ENCODE measurements at places on chromosomes 3 and 15.

DNA sequence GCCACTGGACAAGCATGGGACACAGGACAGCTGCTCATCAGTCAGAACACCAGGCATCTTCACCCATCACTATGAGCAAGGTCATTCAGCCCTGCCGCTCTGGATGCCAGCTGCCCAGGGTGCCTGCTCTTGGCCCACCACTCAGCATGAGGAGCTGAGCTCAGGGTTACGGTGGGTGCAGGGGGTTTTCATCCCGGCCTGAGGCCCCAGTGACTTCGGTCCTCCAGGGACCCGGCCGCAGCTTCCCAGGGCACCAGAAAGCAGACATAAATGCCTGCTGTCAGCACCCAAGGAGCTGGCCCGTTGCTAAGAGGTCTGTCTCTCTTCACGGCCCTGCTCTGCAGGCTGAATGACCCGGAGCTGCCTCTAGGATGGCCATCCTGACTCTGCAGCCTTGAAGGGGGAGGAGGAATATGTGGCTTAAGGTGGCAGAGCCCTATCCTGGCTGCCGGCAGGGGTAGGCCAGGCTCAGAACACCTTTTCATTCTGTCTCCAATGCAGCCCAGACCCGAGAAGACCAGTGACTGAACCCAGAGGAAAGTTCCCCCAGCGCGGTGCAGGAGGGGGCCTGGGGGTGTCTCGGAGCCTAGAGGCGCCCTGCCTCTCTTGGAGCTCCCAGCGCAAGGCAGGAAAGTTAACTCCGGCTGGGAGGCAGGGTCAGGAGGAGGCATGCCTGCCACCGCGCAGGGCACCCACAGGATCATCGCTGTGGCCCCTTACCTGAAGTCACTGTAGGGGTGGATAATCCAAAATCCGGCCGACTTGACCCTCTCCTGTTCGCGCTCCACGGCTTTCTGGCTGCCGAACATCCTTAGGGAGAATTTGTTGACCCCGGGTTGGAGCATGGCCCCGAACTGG lies 1.8 kb downstream of the HCN4 start:
- H3K36me3 ChIP-seq = no peaks in the 10 kb centered on the region
- no peak overlapping the region for H3K4me3 ChIP-seq
- peaks cover 92% of the 10 kb centered on the region for H3K27me3 ChIP-seq
- H3K4me1 ChIP-seq = peaks cover 5% of the 10 kb centered on the region
- no peak for DNase-seq
- no peak overlapping the region for H3K27ac ChIP-seq

- H3K27ac ChIP-seq = no peak overlapping the region
- no peaks in the 10 kb centered on the region for H3K4me1 ChIP-seq
- H3K4me3 ChIP-seq = no peak overlapping the region
- H3K27me3 ChIP-seq = no peaks in the 10 kb centered on the region
- DNase-seq = no peak
Observed at GRCh38 chr3:58285334-58285733, 20.7 kb upstream of the RPP14 start.

DNA sequence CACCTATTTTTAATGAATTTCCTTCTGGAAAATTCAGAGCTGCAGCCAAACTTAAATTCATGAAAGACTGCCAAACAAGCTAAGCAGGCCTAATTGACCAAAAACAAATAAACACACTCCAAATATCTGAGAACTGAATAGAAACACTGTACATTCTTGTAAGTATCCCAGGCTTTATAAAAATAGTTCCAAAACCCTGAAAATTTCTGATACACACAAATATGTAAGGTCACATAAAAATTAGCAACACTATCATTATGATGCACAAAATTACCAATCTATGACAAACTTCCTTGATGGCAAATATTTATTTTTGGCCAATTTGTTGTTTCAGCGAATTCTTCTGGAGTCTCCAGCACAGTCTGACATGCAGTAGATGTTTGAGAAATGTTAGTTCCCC lies 117.9 kb upstream of the UBE2E2 start:
- H3K27ac ChIP-seq = no peak overlapping the region
- no peaks in the 10 kb centered on the region for H3K27me3 ChIP-seq
- H3K36me3 ChIP-seq = no peaks in the 10 kb centered on the region
- no peak overlapping the region for H3K4me3 ChIP-seq

DNA sequence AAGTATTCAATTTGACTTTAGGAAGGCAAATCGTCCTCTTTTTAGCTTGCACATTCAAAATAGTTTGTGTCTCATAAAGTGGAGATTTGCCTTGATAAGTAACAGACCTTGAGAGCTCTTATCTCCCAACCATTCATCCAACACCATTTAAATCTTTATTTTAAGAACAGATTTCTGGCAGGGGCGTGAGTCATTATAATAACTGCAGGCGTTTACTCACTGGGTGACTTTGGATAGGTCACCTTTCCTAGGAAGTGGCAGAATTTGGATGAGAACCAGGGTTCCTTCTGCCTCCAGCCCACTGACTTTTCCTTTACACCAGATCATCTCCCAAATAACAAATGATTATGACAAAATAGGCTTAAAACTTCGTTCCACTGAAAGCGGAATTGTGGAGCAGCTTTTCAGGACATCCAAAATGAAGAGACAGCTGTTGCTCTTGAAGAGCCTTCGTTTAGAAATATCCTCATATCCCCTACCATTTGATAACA lies 5.0 kb downstream of the LMCD1 start:
- H3K27me3 ChIP-seq = no peaks in the 10 kb centered on the region
- DNase-seq = no peak

DNA sequence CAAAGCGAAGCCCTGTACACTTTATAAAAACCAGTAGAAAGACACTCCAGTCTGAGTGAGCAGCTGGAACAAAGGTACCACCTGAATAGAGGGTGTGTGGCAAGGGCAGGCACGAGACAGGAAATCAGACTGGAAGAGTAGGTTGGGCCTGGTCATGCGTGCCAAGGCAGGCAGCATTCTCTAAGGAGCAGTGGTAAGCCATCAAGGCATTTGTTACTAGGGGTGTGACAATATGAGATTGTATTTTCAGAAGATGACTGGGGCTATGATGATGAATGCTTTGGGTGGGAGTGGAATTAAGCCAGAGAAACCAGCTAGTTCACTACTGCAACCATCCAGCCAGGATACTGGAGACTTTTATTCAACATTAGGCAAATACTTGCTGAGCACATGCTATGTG lies 5.0 kb downstream of the JMJD7 start:
- H3K27ac ChIP-seq = no peak overlapping the region
- DNase-seq = peak; percentile 26
- H3K4me3 ChIP-seq = no peak overlapping the region
- no peaks in the 10 kb centered on the region for H3K27me3 ChIP-seq
- H3K4me1 ChIP-seq = peaks cover 6% of the 10 kb centered on the region

GRCh38 chr3:160556141-160556540 lies 9.2 kb downstream of the KPNA4 start:
- no peaks in the 10 kb centered on the region for H3K36me3 ChIP-seq
- no peak for DNase-seq
- no peak overlapping the region for H3K27ac ChIP-seq
- H3K27me3 ChIP-seq = no peaks in the 10 kb centered on the region
- no peak overlapping the region for H3K4me3 ChIP-seq

DNA sequence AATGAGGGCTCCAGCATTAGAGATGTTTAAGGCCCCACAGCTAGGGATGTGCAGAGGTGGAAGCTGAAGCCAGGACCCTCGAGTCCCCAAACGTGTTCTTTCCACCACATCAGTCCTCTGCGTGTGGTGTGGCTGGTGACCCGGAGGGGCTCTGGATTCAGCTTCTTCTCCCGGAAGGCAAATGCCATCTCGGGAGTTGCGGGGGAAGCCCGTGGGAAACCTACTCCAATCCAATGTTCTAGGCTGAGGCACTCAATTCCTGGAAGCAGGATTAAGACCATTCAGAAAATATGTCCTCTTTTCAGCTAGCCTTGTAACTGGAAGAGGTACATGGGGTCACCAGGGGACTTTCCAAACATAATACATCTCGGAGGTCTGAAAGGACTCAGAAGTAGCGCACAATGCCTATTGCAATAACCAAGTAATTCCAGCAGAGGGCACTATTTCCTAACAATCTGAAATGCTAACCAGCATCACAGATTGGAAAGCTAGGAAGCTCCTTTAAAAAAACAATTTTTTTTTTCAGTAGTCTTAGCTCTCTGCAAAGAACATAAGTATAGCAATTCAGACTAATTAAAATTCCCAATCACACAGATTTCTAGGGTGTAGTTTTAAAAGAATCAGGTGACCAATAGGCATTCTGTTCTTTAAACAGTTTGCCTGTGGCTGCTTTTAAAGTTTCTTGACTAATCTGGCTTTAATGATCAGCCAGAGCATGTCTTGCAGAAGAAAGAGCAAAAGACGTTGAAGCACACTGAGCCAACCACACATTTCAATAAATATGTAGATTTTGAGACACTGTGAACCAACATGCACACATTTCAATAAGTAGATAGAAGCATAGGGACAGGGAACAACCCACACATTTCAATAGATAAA lies 36.1 kb downstream of the BNC1 start:
- peaks cover 26% of the 10 kb centered on the region for H3K27me3 ChIP-seq
- H3K4me1 ChIP-seq = no peaks in the 10 kb centered on the region
- no peaks in the 10 kb centered on the region for H3K36me3 ChIP-seq

DNA sequence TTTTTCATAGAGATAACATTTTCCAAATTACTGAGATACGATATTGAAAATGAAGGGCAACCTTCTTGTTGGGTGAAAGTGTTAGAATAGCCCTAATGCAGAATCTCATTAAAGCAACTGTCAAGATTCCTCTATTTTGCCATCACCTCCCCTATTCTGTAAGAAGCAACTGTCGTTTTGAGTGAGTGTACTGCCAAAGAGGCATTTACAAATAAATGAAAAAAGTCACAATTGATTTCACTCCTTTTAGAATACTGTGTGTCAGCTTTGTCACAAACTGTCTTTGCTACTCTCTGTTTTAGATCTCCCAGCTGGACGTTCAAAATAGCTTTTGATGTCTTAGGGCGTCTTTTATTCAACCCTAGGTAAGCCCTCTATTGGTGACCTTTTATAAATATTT lies 322.8 kb upstream of the NAALADL2 start:
- no peak for DNase-seq
- no peaks in the 10 kb centered on the region for H3K27me3 ChIP-seq
- H3K4me3 ChIP-seq = no peak overlapping the region
- no peaks in the 10 kb centered on the region for H3K36me3 ChIP-seq
- H3K4me1 ChIP-seq = no peaks in the 10 kb centered on the region

DNA sequence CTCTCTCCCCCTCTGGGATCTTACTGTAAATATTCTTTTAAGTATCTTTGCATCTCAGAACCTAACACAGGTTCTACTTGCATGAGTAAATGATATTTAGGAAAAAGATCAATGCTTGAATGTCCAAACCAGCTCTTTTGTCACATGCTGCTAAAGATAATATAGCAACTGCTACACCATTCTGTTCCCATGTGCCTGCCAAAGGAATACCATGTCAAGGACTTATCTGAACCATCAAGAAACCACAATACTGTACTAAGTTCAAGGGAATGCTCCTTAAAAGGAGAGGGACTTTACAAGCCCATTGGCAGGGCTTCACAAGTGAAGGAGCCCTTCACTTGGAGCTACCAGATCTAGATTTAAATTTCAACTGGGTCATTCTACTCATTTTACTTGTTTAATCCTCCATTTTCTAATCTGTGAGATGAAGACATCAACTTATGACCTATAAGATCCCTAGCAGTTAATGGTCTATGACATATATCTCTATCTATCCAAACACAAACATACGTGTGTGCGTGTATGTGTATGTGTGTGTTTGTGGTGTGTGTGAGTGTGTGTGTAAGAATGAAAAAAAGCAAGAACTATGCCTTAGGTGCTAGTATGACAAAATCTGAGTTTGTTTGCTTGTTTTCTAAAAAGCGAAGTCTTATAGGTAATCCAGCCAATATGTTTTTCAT lies 13.0 kb upstream of the SEC62 start:
- H3K36me3 ChIP-seq = no peaks in the 10 kb centered on the region
- no peaks in the 10 kb centered on the region for H3K27me3 ChIP-seq
- H3K27ac ChIP-seq = no peak overlapping the region
- no peak for DNase-seq

DNA sequence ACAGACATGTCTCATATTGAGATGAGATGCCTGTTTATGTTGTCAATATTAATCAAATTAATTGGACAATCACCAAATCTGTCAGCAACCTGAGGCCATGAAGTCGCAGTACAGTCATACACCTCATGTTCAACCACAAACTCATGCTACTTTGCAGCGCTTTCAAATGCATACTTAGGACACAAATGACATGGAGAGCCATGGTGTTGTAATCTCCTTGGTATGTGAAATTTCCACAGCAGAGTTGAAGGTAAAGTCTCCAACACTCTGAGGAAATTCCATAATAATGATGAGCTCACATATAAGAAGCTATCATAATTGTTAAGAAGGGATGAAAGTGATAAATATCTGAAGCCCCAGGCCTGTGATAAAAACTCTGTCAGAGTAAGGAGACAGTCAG lies 873.9 kb downstream of the MCTP2 start:
- DNase-seq = no peak
- H3K36me3 ChIP-seq = no peaks in the 10 kb centered on the region
- H3K27me3 ChIP-seq = no peaks in the 10 kb centered on the region
- H3K27ac ChIP-seq = no peak overlapping the region
- H3K4me3 ChIP-seq = no peak overlapping the region

DNA sequence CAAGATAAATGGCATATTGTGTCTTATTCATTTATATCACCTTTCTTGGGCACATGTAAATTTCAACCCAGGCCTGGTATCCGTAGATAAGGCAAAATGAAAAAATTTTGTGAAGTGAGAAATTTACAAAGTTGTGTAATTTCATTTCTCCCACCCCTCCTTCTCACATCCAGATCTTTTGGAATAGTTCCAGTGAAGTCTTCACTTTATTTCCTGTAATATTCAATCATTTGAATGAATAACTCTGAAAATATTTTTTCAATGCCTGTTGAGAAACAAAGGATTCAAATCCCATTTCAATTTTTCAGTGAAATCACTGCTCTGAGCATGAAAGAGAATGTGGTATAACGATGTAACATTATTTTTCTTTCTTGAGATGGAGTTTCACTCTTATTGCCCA lies 53.4 kb downstream of the BTLA start:
- no peaks in the 10 kb centered on the region for H3K4me1 ChIP-seq
- no peak for DNase-seq
- no peaks in the 10 kb centered on the region for H3K27me3 ChIP-seq
- no peaks in the 10 kb centered on the region for H3K36me3 ChIP-seq

DNA sequence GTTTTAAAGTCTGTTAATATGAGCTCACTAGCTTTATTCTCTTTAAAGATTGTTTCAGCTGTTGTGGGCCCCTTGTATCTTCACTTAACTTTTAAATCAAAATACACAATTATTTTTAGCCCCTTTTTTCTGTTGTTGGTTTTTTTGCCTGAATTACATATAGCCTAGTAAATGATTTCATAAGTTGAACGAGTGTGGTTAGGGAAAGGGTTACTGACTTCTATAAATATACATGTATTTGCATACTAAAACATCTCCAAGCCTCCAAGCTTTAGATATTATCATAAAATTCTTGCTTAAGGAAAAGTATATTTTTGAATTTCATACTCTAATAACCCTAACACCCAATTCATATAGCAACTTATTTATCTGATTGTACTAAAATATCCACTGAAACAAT lies 73.2 kb upstream of the ARL6 start:
- DNase-seq = no peak
- H3K4me3 ChIP-seq = no peak overlapping the region
- H3K27me3 ChIP-seq = no peaks in the 10 kb centered on the region
- no peaks in the 10 kb centered on the region for H3K4me1 ChIP-seq
- H3K36me3 ChIP-seq = no peaks in the 10 kb centered on the region

- DNase-seq = no peak
- H3K27me3 ChIP-seq = no peaks in the 10 kb centered on the region
- H3K4me1 ChIP-seq = peaks cover 55% of the 10 kb centered on the region
- no peak overlapping the region for H3K4me3 ChIP-seq
- H3K27ac ChIP-seq = no peak overlapping the region
Observed at GRCh38 chr3:32495085-32495484, 7.6 kb downstream of the CMTM6 start.

- H3K4me1 ChIP-seq = peaks cover 3% of the 10 kb centered on the region
- H3K27ac ChIP-seq = no peak overlapping the region
- H3K27me3 ChIP-seq = no peaks in the 10 kb centered on the region
- no peaks in the 10 kb centered on the region for H3K36me3 ChIP-seq
Observed at GRCh38 chr3:25293736-25294135, 134.3 kb upstream of the RARB start.

All from transverse colon (tissue), 4 donors.